Stimulated activated CD4-positive, alpha-beta T cell treated with anti-CD3 and anti-CD28 coated beads, Interleukin-1b, Interleukin-23, amount 100 ng/mL, for 1 hour (primary cell): ENCODE measurements at places on chromosomes 6 and 20.

DNA sequence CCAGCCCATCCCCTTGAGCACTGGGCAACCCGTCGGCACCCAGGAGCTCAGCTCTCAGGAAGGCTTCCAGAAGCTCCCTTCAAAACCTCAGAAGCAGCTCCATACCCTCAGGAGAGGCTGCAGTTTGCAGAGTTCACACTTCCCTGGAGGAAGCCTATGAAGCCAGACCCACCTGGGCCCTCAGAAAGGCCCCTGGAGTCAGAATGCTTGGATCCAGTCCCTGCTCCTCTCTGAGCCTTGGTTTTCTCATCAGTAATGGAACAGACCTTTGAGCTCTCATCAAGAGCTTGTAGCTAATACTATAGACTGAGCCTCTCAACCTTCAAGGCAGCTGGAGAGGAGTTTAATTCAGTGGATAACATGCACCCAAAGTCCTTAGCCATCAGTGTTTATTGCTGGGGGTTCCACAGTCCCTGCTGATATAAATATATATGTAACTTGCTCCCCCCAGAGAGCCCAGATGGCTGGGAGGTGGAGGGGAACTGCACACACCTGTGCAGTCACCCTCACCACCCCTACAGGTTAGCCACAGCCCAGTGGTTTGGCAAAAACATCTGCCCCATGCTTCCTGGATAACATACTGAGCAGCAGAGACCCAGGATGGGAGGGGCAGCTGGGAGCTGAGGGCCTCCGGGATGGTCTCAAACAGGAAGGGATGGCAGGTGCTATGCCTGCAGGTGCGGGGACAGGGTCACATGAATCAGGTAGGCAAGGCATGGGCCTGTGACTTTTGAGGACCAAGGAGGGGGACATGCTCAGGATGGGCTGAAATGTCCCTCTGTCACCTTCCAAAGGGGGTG lies 120.1 kb downstream of the SNX5 start:
- DNase-seq: no peak

GRCh38 chr6:19519941-19520340 lies 317.2 kb upstream of the ID4 start:
- no peak for DNase-seq

DNA sequence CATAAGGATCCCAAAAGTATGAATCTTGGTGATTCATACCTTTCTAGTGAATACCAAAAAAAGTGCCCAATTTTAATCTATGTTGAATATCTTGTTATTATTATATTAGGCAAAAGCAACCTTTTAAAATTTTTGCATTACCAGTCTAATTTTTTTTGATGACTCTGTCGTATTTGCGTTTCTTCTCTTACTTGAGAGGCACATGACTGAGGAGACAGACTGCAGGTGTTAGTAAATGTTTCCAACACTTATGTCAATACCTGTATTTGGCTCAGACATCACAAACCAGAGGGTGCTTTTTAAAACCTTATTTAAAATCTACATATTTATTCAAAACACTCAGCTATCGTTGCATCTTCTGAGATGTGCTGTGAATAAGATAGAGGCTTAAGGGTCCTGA lies 27.1 kb downstream of the ID4 start:
- DNase-seq: no peak

- DNase-seq: no peak
Measured at GRCh38 chr6:159533016-159533415, 160.0 kb downstream of the SOD2 start.

- DNase-seq: no peak
Measured at GRCh38 chr6:53696341-53696740, 30.8 kb upstream of the KLHL31 start.

- DNase-seq: no peak
Measured at GRCh38 chr6:31799781-31800180, 4.2 kb upstream of the VARS1 start.

DNA sequence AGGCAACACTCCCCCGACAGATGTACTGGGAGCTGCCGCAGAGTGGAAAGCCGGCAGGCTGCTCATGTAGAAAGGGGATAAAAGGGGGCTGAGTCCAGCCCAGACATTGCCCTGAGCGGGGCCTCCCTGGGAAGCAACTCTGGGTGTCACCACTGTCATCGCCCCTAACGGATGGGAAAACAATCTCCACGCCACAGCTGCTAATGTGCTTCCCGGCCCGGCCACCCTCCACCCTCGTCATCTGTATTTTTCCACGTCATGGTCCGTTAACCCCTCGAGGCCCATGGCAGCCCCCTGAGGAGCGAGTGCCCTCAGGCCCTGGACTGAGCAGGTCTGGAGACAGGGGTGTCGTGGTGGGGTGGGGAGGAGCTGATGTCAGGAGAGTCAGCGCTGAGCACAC lies 227.4 kb downstream of the DLL1 start:
- DNase-seq: no peak

DNA sequence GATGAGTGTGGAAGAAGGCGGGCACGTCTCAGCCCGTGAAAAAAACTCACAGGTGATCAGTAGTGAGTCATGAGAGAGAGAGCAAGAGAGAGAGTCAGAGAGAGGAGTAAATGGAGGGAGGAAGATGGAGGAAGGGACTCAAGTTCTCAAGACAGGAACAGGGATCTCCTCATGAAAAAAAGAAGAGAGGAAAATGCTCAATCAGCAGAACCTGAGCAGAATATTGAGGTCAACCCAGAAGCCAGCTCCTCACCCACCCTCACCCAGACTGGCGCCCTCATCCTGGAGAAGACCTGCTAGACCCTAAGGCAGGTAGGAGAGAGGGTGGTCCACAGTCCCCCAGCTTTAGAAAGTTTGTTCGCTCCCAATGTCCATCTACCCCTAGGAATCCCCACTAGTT lies 4.8 kb downstream of the UBD start:
- DNase-seq: no peak

GRCh38 chr6:11410539-11411307 lies 126.8 kb upstream of the TMEM170B start:
- DNase-seq: no peak

DNA sequence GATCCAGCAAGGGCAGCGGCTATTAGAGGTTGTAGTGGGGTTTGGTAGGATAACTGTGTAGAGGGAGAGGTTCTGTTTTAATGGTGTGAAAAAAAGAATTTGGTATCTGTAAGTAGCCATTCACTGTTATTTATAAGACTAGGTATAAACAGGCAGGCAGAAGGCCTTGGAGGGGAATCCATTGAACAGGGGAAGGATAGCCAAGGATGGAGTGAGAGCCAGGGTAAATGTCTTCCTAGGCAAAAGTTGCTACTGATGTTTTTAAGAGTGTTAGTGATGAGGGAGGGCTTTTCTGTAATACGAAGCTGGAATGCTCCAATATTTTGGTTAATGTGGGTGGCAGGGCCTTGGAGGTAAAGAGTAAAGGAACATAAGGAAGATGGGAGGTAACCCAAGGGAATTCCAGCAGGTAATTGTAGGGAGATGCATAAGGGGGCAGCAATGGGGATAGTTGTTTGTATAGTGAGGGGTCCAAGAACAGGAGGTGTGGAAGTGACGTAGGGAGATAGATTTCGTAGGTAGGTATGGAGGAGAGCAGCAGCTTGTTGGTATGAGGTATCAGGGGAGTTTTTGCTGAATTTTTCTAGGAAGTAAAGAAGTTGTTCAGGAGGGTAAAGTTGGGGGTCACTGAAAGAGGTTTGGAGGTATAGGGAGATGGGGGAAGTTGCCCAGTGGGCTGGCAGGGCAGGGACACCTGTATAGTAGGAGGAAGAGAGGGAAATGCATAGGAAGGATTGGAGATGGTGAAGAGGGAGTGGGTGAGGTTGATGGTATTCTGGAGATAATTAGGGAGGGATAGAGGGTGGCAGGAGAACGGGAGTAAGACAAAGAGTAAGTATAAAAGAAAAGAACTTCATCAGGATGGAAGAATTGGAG lies 752.4 kb upstream of the ADGRB3 start:
- no peak for DNase-seq

GRCh38 chr6:16787128-16787682 lies 25.9 kb upstream of the ATXN1 start:
- DNase-seq: no peak

DNA sequence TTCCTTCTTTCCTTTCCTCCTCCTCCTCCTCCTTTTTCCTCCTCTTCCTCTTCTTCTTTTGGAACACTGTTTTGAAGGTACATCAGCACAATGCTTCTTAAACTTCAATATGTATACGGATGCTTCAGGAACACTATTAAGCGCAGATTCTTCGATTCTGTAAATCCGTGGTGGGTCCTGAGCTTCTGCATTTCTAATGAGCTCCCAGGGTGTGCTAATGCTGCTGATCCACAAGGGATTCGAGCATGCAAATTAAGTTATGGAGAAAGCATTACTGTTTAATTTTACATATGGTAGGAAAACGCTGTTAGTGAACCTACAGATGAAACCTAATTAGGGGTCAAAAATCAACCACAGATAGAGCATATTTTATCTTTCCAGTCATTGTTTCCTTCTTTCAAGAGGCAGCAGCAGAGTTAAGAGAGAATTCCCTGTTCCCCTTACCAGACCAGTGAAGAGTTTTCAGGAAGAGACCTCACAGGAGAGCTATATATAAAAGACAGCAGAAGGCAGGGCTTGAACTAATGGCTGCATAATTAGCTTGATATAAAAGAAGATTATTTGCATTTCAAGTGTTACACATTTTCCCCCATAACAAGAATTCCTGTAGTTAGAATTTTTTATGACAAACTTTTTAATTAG lies 47.2 kb downstream of the KIF13A start:
- no peak for DNase-seq

GRCh38 chr6:169098116-169098515 lies 155.5 kb downstream of the THBS2 start:
- no peak for DNase-seq

DNA sequence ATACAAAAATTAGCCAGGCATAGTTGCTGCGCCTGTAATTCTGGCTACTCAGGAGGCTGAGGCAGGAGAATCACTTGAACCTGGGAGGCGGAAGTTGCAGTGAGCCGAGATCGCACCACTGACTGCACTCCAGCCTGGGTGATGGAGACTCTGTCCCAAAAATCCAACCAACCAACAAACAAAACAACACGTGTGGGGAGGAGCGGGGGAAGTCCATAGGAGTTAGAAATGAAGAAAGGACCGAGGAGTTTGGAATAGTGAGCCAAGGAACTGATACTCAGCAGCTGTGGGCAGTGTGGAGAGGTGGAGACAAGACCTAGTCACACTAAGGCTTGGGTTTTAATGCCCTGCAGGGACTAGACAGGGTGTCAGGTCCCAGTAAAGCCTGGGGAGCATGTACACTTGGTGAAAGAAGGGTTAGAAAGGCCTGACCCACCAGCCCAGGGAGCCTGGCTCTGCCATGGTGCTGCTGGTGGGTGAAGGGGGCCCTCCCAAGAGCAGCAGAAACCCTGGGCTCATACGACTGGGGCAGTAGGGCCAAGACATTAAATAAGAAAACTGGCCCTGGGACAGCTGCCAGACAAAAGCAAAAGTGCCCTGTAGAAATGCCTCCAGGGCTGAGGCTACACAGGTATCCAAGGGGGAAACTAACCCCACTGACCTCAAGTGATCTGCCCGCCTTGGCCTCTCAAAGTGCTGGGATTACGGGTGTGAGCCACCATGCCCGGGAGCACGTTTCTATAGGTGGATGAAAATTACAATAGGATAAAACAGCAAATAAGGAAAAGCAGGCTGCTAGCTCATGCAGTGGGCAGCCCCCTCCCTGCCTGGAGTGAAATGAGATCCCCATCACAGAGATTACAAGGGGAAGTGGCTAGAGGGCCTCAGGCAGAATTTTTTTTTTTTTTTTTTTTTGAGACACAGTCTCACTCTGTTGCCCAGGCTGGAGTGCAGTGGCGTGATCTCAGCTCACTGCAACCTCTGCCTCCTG lies 58.0 kb downstream of the MYH7B start:
- no peak for DNase-seq

- DNase-seq: no peak
Measured at GRCh38 chr20:63937596-63937995, 18.6 kb downstream of the UCKL1 start.

DNA sequence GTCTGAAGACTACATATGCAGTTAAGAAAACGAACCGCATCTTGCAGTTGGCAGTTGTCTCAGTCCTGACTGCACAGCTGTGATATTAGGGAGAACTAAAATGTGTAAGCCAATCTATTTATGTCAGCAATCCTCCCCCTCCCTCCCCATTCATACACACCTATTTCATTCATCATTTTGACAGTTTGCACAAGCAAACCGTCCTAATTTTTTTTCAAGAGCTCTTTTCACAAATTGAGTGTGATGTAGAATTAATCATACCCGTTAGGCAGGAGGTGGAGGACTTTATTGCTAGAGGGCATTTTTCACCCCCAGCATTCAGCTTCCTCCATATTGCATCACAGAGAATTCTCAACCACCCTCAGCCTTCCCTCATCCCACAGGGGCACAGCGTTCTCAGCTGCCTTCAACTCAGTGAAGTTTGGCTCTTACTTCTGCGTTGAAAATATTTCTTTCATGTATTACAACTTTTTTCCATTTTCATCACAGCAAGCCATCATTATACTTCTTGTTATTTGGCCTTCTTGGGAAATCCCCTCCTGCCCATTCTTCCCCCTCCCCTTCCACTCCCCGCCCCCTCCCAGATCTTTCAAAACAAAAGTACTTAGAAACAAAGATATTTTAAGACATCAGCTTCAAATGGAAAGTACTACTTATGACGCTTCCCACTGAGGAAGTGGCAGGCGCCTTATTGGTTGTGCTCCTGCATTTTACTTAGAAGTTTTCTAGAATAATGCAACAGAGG lies 37.5 kb downstream of the NOX3 start:
- peak; percentile 25 for DNase-seq

DNA sequence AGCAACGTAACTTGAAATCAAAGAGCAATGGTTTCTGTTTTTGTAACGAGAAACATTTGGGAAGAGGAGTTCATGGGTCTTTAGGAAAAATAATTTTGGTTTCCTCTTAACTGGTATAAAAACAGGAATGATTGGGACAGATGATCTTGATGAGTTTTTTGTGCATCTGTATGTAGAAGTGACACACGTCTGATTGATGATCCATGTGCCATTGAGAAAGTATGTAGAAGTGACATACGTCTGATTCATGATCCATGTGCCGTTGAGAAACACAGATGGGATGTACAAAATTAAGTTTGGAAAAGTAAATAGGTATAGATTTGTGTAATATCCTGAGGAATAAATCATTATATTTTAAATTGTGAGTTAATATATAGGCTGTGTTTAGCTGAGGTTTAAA lies 2.1 kb downstream of the KIAA1586 start:
- no peak for DNase-seq

GRCh38 chr6:128541261-128541660 lies 20.9 kb upstream of the PTPRK start:
- DNase-seq: no peak

DNA sequence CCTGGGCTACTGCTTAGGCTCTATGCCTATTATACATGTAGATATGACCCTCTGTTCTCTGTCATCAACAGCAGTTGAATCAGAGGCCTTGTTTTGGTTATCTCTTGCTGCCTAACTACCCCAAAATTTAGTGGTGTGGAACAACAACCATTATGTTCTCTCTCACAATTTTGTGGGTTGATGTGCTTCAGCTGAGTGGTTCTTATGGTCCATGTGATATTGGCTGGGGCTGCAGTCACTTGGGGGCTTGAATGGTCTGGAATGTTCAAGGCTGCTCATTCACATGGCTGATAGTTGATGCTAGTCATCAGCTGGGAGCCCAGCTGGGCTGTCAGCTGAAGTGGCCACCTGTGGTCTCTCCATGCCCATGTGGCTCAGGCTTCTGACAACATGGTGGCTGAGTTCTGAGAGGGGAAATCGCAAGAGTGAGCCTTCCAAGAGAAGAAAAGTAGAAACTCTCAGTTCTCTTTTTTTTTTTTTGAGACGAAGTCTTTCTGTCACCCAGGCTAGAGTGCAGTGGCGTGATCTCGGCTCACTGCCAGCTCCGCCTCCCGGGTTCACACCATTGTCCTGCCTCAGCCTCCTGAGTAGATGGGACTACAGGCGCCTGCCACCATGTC lies 47.8 kb downstream of the SHLD1 start:
- DNase-seq: no peak

GRCh38 chr20:942611-943010 lies 26.5 kb upstream of the ANGPT4 start:
- no peak for DNase-seq
